Smooth muscle cell of the umbilical artery (primary cell): ENCODE measurements at places on chromosomes 16 and 17. TPM values are rescaled to one million over a fixed set of nuclear protein-coding genes. Genes with fewer than 3 reads are reported as not detected.

The SMPD3 gene
- not detected in 2 replicates for total RNA-seq

The NRN1L gene
- total RNA-seq = not detected in 2 replicates

The CNTD1 gene
- 0.05 TPM in 1 of 2 replicates, not detected in the other for total RNA-seq

The SLC25A10 gene
- 8.0 and 10.5 TPM in 2 replicates for total RNA-seq

The ALOX12B gene
- not detected in 2 replicates for total RNA-seq

The CRAMP1 gene
- 5.0 and 11.4 TPM in 2 replicates for total RNA-seq

The CHST4 gene
- not detected in 2 replicates for total RNA-seq

The KIF19 gene
- not detected in 2 replicates for total RNA-seq

The EMC6 gene
- 13.9 and 16.3 TPM in 2 replicates for total RNA-seq

The C17orf50 gene
- total RNA-seq = not detected in 2 replicates

The GPR179 gene
- total RNA-seq = under 0.01 and 0.14 TPM in 2 replicates

The RASL10B gene
- total RNA-seq = 7.4 and 8.1 TPM in 2 replicates

The STX1B gene
- 0.59 and 2.8 TPM in 2 replicates for total RNA-seq

The SERPINF2 gene
- total RNA-seq = not detected in 2 replicates

The EPX gene
- total RNA-seq = not detected in 2 replicates

The CES1 gene
- 0.30 TPM in 1 of 2 replicates, not detected in the other for total RNA-seq

The SPATA22 gene
- total RNA-seq = not detected in 2 replicates

The SPNS3 gene
- not detected in 2 replicates for total RNA-seq

The FBXW10 gene
- under 0.01 and 0.05 TPM in 2 replicates for total RNA-seq

The HSD17B1 gene
- 0.88 and 1.5 TPM in 2 replicates for total RNA-seq

The KRT24 gene
- not detected in 2 replicates for total RNA-seq

The IL34 gene
- total RNA-seq = 1.9 and 4.5 TPM in 2 replicates

The PRKCA gene
- 19.6 and 59.8 TPM in 2 replicates for total RNA-seq

The MARVELD3 gene
- total RNA-seq = not detected in 2 replicates

The SLC6A2 gene
- not detected in 2 replicates for total RNA-seq

The SYT17 gene
- 0.05 TPM in 1 of 2 replicates, not detected in the other for total RNA-seq

The MEIOB gene
- total RNA-seq = not detected in 2 replicates

The VAT1L gene
- total RNA-seq = 43.1 and 43.9 TPM in 2 replicates

The LRRC36 gene
- total RNA-seq = not detected in 2 replicates

The INCA1 gene
- 0.18 TPM in 1 of 2 replicates, not detected in the other for total RNA-seq

The GRB7 gene
- not detected in 2 replicates for total RNA-seq

The PRPF8 gene
- total RNA-seq = 93.8 and 171 TPM in 2 replicates

The LITAF gene
- 15.0 and 24.3 TPM in 2 replicates for total RNA-seq

The COL1A1 gene
- 2,683 and 6,310 TPM in 2 replicates for total RNA-seq

The C17orf67 gene
- 0.59 and 0.78 TPM in 2 replicates for total RNA-seq

The DNAH17 gene
- total RNA-seq = 0.30 TPM in 1 of 2 replicates, not detected in the other

The MSLN gene
- total RNA-seq = not detected in 2 replicates

The SPNS2 gene
- total RNA-seq = 0.37 and 0.89 TPM in 2 replicates

The DHX58 gene
- 6.8 and 10.3 TPM in 2 replicates for total RNA-seq

The MAP2K6 gene
- 0.37 and 1.8 TPM in 2 replicates for total RNA-seq

The TMIGD1 gene
- total RNA-seq = not detected in 2 replicates

The ENO3 gene
- total RNA-seq = 4.9 and 5.0 TPM in 2 replicates

The HCRT gene
- not detected in 2 replicates for total RNA-seq

The POLDIP2 gene
- total RNA-seq = 61.2 and 74.0 TPM in 2 replicates

The AKAP10 gene
- total RNA-seq = 24.9 and 33.2 TPM in 2 replicates

The NLRC5 gene
- 10.7 and 34.4 TPM in 2 replicates for total RNA-seq

The BICDL2 gene
- total RNA-seq = 0.28 and 0.59 TPM in 2 replicates

The MARCHF10 gene
- not detected in 2 replicates for total RNA-seq

The RCVRN gene
- not detected in 2 replicates for total RNA-seq

The LDHD gene
- 1.8 and 3.3 TPM in 2 replicates for total RNA-seq

The MAPK7 gene
- total RNA-seq = 16.6 and 33.9 TPM in 2 replicates
